ENCODE measurements at places on chromosomes 2 and 18. TPM values are rescaled to one million over a fixed set of nuclear protein-coding genes. Genes with fewer than 3 reads are reported as not detected.

IL1RL2 gene
- total RNA-seq, result 1.8 TPM

CIDEA gene
- 0.58 TPM for total RNA-seq

SERPINB11 gene
- total RNA-seq, result not detected

HAT1 gene
- total RNA-seq, result 27.8 TPM

METTL8 gene
- 26.2 TPM for total RNA-seq

MYOM1 gene
- total RNA-seq, result 26.3 TPM
